ENCODE measurements at places on chromosomes 16 and 17. TPM values are rescaled to one million over a fixed set of nuclear protein-coding genes. Genes with fewer than 3 reads are reported as not detected.
A peak's percentile ranks its signal among the peaks of the same experiment; 100 is the strongest.

DNA sequence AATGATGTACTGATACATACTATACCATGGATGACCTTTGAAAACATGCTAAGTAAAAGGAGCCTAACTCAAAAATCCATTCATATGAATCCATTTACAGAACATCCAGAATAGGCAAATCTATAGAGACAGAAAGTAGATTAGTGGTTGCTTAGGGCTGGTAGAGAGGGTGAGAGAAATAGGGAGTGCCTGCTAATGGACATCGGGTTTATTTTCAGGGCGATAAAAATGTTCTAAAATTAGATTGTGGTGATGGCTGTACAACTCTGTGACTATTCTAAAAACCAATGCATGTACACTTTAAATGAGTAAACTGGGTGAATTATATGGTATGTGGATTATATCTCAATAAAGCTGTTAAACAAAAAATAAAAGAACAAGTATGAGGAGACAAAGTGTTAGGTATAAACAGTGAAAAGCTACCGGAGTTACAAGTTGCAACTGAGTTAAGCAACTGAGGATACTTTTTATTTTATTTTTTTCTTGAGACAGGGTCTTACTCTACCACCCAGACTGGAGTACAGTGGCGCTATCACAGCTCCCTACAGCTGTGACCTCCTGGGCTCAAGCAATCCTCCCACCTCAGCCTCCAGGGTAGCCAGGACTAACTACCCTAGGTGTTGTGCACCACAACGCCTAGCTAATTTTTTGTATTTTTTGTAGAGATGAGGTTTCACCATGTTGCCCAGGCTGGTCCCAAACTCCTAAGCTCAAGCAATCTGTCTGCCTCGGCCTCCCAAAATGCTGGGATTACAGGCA is 75.5 kb upstream of the CORO6 start:
- DNase-seq, result no peak

WSCD1 gene
- 45.7 TPM for total RNA-seq

STH gene
- not detected for total RNA-seq

- DNase-seq, result peak; percentile 42
Observed at GRCh38 chr17:39462631-39463375, 1.5 kb downstream of the CDK12 start.

TP53TG3 gene
- not detected for total RNA-seq

DNA sequence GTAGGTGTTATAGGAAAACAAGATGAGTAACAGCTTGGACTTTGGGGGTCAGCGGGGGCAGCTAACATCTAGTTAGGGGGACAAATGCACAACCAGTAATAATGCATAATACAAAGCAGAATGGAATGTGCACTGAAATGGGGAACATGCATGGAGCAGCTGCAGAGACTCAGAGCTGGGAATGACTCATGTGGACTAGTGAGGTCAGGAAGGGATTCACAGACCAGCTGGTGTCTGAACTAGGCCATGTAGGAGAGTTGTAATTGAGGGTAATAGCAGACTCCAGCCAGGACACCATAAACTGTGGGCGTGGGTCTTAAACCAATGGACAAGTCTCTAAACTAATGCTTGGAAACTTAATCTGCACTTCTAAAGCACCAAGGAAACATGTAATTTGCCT is 176.8 kb upstream of the ASIC2 start:
- no peak for DNase-seq

DNA sequence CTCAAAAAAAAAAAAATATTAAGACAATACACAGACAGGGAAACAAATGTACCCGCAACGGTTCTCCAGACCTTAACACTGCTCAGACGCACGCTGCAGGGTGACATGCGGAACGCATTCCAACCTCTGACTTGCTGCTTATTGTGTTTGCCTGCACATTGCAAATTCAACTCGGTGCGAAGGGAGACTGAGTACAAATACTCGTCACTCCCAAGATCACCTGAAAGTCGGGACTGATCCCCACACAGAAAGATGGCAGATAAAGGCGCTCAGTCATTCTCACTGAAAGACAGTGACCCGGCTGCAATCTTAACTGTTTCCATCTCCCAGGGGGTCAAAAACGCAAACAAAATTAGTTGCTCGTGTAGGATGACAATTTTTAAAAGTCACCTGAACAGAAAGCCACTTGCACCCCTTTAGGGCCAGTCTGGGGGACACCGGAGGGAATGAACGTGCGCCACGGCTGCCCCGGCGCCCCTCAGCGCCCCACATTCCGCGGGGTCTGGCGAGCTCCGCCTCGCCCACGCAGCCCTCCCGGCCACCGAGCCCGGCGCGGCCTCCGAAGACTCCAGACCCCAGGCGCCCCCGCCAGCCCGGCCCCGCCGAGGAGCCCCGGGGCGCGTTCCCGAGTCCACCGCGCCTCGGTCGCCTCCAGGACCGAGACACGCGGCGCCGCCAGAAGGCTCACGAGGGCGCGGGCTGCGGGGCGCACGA is 589 bp downstream of the CLCN7 start:
- no peak for DNase-seq

CHST6 gene
- 0.60 TPM for total RNA-seq

- DNase-seq, result no peak
Observed at GRCh38 chr16:19001788-19002187, 18.1 kb downstream of the TMC7 start.

DNA sequence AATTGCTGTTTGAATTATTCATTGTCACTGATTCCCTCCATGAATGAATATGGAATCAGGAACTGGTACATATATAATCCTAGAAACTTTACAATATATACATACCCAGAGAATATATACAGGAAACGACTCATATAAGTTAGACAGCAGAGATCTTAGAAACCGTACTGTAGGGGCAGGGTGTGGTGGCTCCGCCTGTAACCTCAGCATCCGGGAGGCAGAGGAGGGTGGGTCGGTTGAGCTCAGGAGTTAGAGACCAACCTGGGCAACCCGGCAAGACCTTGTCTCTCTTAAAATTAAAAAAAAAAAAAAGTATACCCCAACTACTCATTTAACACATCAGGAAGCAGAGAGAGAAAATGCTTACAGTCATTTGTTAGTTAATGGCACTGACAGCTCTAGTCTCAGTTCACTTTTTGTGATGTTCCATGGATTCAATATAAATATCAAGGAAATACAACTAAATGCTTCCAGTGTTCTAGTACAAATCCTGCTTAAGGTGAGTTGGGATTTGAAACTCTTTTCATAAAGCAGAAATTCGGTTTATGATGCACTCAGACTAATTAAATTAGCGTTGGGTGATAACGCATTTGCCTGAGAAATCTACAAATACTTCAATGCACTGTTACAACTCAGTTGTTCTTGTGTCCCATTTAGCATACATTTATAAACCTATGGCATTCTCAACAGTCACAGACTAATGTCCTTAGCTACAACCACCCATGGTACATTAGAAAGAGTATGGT is 5.6 kb downstream of the GLG1 start:
- DNase-seq, result peak; percentile 13

DNA sequence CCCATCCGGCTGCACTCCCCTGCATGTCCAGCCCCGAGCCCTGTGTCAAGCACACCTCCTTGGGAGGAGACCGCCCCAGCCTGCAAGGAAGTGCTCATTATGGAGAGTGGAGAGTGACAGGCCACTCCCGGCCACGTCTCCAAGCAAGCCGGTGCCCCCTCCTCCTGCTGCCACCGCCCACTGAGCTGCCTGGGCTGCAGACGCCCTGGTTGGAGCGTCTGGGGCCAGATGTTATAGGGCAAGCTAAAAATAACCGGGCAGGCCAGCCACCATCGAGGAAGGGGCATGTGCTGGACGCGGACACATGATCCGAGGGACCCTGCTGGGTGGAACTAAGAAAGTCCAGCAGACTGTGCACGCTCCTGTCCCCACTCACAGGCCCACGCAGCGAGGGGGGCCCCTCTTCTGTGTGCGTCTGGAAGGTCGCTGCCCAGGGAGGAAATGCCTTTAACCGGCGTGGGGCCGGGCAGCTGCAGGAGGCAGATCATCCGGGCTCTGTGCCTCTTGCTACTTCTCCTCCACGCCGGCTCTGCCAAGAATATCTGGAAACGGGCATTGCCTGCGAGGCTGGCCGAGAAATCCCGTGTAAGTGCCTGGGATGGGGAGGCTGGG is at the start of gene WFDC1:
Gene WFDC1, plus strand, starts transcription at position 348 of the 612 bp plus-strand sequence. Its CDS starts 94 bp downstream, at position 442.
- DNase-seq, result no peak

- DNase-seq, result no peak
Observed at GRCh38 chr17:4744999-4745969, 5.6 kb upstream of the CXCL16 start.

DNA sequence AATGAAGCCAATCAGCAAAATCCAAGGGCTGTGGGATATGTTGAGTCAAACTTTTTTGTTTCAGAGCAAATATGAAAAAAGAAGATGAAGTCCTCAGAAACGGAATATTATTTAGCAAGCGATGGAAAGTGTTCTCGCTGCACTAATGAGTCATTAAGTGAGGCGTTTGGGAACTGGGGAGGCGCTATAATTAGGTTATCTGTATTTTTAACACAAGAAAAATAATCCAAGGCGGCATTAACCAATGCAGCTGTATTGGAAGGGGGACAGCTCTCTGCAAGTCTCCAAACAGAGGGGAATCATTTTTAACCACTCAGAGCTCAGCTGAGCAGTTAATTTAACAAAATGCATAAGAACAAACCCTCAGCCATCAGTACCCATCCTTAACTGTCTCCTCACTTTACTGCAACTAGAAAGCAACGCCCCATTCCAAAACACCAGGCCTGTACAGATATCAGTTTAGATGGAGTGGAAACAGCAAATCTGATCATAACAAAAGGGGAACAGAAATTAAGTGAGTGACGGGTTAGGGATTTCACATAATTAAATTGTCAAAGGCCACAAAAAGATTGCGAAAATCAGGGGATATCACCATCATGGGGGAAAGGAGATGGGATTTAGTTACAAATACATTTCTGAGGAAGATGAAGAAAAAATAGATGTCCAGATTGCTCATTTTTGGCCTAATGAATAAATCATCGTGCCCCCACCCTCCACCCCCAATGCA is 211.0 kb upstream of the TOX3 start:
- DNase-seq, result no peak

C16orf86 gene
- total RNA-seq, result 1.2 TPM

- DNase-seq, result peak; percentile 95
Observed at GRCh38 chr17:38451840-38452529, 23.7 kb downstream of the ARHGAP23 start.

GRCh38 chr17:80978499-80979497 is 12.8 kb upstream of the CHMP6 start:
- DNase-seq, result no peak

DNA sequence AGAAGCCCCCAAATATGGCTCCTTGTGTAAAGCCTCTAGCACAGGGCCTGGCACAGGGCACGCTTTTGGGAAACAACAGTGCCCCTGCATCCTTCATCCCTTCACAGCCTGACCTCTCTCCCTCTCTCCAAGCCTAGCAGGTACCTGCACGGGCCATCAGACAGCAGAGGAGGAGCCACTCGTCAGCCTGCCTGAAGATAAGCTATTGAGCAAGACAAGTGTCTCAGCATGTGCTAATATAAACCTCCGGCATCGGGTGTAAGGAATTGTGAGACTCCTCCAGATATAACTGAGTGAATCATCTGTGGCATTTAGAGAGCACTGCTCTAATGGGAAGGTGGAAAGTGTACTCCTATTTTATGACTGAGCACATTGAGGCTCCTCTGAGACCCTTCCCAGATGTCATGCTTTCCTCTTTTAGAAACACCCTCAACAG is 38.3 kb downstream of the TBX4 start:
- no peak for DNase-seq

DNA sequence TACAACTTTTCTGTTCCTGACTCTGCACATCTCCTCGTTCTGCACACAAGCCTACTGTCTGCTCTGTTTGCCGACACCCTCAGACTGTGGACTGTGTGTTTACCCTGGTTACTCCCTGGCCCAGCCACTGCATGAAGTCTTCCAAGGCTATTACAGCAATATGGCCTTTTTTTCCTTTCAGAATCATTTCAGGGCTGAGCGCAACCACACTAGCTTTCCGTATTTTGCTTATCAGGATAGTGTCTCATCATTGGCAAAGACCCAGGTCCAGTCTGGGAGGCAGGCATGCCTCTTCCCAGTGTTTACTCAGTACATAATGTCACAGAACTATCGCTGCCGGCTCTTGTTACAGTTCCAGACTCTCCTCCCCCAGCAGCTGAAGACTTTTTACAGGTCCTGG is 10.1 kb downstream of the DNAH9 start:
- DNase-seq, result no peak

NOG gene
- total RNA-seq, result 2.1 TPM

ULK2 gene
- total RNA-seq, result 19.3 TPM

DNA sequence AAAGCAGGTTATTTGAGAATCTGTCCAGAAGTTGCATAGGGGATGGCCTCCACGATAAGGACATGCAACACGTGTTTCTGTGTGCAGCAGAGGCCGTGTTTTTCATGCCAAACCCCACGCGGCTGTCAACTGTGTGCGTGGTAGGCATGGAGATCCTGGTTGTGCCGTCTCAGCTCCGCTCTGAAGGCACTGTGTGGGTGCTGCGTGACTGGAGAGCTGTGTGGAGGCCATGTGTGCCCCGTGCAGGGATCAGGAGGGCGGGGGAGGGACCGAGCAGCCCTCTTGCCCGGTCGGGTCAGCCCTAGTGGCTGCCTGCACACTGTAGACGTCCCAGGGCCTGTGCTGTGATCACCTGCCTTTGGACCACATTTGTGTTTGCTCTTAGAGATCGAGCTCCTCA is 74.5 kb downstream of the SEC14L1 start:
- no peak for DNase-seq

SLC35G6 gene
- not detected for total RNA-seq

AMFR gene
- 77.4 TPM for total RNA-seq

- no peak for DNase-seq
Observed at GRCh38 chr17:42584880-42585279, 7.4 kb upstream of the PSMC3IP start.

GRCh38 chr16:83615141-83615952 is 192.4 kb upstream of the HSBP1 start:
- peak; percentile 5 for DNase-seq

- no peak for DNase-seq
Observed at GRCh38 chr16:6880263-6880662, 452.4 kb upstream of the RBFOX1 start.

RAB11FIP4 gene
- 0.92 TPM for total RNA-seq

DNA sequence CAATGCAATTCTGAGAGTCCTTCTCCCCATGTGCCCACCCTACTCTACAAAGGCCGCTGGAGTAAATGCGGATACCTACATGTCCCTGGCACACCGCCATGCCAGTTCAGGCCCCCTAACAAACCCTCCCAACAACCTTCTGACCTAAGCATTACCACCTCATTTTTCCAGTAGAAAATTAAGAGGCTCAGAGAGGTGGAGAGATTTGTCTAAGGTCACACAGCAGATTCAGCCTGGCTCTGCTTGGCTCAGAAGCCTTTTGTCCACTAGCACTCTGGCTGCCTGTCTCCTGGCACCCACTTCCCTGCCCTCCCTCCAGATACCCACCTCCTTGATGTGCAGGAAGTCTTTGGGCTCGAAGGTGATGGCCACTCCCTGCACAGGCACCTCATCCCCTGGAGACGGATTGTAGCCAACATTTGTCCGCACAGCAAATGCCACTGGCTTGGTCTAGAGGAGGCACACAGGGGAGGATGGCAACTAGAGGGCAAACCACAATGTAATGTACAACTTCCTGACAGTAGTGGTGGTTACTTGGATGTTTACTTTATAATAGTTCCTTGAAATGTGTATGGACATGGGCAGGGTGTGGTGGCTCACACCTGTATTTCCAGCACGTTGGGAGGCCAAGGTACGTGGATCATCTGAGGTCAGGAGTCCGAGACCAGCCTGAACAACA is 10.2 kb downstream of the CACNB1 start:
- no peak for DNase-seq

GNGT2 gene
- 3.7 TPM for total RNA-seq
